ENCODE measurements at places on chromosomes 16 and 17.

DNA sequence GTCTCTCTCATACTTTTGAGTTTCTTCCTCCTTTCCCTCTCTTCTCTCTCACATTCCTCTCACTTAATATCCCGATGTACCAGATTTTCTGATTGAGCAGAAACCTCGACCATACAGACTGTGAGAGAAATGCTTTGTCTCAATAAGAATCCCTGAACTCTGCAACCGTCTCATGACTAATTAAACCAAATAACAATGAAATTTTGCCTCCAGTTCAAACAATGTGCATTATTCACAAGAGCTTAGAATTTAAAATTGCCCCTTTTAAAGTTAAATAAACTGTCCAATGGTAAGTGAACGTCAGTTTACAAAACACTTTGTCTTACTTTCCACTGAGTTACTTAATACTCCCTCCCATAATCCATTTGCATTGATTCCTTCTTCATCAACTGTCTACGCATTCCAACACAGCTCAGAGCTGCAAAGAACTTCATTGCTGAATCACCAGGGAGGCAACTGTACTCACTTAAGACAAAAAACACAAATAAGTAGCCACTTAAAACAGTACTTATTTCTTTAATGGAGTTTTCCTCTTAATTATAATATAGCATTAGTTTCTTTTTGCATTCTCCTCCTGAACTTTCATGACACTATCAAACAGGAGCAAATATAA, 4.9 kb downstream of the CDH11 start:
- DNase-seq = no peak

DNA sequence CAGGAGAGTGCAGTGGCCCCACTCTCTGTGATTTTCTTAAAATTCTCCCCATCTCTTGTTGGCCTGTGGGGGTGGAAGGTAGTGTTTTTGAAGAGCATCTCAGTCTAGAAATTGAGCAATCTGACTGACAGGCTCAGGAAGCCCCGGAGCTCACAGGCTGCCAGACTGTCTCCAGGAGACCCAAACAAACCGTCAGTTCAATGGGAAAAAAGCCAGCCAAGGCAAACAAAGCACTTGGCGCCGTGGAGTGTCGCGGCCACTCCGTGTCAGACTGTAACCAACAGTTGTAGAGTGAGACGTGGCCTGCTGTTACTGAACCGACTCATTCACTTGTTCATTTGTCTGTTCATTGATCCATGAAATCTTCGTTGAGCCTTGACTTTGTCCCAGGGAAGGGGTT, 33.7 kb downstream of the RGS9 start:
- peak; percentile 72 for DNase-seq

- DNase-seq = no peak
Observed at GRCh38 chr16:72896485-72897118, 151.3 kb downstream of the ZFHX3 start.

- no peak for DNase-seq
Observed at GRCh38 chr17:1560101-1560857, 2.3 kb downstream of the PITPNA start.

Data from NCI-H1694 (cell line).